NCI-H1092 treated with DMSO at 0.1 percent for 48 hours (cell line): ENCODE measurements at places on chromosomes 11 and 22.

DNA sequence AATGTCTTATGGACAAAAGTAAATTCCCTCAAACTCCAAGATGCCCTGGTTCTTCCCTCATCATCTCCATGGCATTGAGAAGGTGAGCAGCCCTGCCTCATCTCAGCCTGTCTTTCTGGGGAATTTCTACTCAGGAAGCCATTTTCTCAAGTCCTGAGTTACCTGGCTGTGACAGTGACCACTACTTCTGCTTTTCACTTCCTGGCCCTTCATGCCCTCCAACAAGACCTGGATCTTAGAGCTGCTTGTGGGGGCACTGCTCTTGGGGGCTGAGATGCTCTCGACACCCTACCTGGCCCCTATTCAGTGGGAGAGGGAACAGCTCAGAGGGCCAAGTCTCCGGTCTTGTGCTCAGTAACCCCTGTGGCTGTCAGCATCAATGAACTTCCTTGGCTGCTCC is 5.5 kb upstream of the IGSF22 start:
- DNase-seq, result no peak

GRCh38 chr11:19735157-19735908 is 22.7 kb downstream of the NAV2 start:
- peak; percentile 54 for DNase-seq

GRCh38 chr22:46010951-46011626 is 34.1 kb upstream of the WNT7B start:
- DNase-seq, result no peak

DNA sequence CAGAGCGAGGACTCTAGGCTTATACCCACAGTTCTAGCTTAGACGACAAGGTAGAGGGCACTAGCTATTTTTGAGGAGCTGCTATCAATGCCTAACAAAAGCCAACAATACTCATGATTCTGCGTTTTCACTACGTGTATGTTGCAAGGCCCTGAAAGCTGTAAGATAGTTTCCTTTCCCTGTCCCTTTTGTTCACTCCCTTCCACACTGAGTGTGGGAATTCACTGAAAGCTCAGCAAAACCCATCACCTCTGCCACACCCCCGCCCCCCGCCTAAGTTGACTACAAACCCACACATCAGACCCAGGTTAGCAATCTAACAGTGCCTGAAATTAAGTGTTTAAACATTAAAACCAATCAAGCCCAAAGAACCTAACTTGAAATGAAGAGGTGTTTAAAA is 6.2 kb upstream of the LDLRAD3 start:
- no peak for DNase-seq

DNA sequence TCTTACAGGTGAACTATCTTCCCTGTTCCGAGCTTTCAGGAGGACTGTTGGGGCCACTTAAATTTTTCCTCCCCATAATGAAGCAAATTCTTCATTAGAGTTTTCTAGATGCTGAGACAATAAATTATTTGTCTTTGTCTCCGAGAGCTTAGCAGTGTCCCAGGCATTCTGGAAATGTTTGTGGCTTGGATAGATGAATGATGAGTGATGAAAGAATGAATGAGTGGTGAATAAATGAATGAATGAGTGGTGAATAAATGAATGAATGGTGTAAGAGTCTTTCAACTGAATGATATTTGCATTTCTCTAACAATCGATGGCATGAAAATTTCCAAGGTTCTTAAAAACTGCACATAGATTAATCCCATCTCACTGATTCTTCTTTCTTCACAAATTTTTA is 52.8 kb downstream of the AHNAK start:
- no peak for DNase-seq

DNA sequence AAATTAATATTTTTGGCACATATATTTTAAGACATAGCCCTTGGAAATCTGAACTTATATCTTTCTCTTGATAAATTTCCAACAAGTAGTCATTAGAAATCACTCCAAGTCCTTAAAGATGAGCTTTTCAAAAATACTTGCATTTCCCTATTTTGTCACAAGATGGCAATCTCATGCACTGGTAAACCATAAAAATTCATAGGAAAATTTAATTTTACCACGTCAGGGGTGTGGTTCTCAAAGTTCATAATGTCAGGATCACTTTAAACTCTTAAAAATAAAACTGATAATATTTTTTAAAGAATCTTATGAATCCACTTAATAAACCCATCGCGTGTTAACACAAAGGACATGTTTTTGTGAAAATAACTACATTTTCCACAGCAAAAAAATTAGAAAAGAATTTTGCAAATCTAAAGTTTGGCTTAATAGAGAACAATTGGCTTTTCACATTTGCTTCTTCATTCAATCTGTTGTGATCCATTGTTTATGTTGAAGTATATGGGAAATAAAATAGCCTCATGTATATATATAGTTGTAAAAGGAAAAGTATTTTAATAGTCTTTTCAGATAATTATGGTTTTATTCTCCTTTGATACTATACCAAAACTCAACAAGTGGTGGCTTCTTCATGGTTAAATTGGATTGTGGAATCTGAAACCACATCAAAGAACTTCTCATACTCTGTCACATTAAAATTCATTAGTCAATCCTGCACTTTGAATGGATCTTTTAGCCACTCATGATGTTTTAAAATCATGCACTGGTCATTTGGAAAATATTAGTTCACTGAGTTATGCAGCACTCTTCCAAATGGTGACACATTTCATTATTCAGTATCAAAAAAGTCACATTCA is 169.1 kb downstream of the CADM1 start:
- DNase-seq, result peak; percentile 59

DNA sequence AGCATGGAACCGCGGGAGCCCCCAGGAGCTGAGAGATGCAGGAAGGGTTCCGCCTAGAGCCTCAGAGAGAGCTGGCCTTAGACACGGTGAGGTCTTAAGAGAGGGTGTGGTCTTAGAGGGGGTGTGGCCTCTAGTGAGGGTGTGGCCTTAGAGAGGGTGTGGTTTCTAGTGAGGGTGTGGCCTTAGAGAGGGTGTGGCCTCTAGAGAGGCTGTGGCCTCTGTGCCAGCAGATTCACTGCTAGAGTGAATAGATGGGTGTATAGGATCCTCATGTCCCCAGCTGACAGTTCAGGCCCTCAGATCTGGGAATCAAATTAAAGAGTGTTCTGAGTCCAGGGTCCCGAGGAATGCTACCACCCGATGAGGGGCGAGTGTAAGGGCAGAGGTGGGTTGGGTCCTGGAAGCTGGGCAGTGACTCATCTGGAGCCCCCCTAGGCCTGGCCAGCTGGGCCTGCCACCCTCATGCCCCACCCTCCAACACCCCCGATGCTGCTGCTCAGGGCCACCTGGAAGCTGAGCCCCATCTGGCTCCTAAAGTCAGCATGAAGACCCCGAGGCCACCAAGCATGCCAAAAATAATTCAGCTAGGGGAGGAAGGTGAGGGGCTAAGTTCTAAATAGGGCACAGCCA is 49.5 kb downstream of the IGF2 start:
- no peak for DNase-seq

DNA sequence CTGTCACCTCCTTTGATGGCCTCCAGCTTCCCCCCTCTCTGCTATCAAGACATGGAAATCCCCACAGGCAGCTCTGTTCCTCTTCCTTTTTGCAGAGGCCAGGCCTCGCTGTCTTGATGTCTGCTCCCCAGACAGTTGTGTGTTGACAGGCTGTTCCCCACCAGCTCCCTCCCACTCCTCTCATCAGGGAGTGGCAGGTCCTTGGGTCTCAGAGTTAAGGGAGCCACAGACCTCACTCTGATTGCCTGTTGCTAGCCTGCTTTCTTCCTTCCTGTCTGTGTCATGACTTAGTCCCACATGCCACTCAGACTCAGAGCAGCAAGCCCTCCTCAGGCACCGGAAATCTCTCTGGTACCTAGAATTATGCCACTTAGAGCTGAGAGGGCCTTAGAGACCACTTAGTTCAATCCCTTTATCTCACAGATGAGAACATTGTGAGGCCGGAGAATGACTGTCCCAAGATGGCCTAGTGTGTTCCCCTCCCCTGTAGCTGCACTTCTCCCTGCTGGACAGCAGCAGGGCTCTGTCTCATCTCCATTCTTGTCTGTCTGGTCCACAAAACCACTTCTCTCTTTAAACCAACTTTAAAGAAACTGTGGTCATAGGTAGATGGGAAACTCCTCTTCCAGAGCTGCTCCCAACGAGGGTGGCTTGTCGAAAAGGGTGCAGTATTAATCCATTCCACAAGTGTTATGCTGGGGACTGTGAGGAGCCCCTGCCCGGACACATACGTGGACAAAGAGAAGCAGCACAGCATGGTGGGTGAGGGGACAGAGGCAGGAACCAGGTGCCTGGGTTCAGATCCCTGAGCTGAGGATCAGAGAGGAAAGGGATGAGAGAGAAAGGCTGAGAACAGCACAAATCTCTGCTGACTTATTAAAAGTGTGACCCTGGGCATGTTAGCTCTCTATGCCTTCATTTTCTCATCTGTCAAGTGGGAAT is 4.2 kb downstream of the AMPD3 start:
- DNase-seq, result no peak

DNA sequence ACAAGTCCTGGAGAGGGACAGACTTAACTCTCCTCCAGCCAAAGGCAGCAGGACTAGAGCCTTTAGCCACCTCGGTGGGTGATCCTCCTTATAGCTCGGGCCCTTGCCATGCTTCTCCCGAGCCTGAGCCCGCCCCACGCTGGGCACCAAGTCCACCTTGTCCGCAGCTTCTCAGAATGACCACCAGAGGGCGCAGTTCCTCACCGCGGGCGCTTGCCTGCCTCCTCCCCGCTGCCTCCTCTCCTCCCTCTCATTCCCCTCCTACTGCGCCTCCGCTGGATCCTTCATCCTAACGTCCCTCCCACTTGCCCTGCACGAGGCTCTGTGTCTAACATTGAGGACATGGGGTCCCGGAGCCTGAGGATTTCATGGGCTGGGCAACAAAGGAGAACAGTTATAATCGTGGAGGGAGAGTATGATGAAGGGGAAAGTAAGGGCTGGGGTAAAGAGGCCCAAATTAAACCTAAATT is 11.3 kb upstream of the MOGAT2 start:
- DNase-seq, result peak; percentile 85

DNA sequence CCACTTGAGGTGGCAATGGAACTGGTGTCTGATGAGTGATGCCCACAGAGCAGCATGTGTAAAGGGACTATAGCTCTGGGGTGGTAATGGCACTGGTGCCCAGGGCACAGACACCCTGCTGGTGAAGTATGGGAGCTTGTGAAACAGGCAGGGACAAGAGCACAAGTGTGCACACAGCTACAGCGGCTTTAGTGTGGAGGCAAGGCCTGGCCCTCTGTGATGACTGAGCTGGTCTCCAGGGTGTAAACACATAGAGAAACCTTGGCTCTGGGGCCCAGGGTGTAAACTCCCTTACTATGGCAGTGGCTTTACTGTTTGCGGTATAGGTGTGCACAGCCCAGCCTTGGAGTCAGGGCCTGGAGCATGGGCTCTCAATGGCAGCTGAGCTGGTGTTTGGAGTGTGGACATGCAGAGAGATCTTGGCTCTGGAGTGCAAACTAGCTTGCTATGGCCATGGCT is 46.3 kb downstream of the BIRC2 start:
- DNase-seq, result no peak

GRCh38 chr11:128701086-128701485 is 7.2 kb downstream of the FLI1 start:
- DNase-seq, result no peak

DNA sequence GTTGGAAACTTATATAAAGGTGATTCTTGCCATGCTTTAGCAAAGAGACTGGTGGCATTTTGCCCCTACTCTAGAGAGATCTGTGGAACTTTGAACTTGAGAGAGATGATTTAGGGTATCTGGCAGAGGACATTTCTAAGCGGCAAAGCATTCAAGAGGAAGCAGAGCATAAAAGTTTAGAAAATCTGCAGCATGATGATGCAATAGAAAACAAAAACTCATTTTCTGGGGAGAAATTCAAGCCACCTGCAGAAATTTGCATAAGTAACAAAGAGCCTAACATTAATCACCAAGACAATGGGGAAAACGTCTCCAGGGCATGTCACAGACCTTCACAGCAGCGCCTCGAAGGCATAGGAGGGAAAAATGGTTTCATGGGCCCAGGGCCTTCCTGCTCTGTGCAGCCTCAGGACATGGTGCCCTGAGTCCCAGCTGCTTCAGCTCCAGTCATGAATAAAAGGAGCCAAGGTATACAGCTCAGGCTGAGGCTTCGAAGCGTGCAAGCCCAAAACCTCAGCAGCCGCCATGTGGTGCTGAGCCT is 83.4 kb downstream of the MRTFA start:
- DNase-seq, result no peak

DNA sequence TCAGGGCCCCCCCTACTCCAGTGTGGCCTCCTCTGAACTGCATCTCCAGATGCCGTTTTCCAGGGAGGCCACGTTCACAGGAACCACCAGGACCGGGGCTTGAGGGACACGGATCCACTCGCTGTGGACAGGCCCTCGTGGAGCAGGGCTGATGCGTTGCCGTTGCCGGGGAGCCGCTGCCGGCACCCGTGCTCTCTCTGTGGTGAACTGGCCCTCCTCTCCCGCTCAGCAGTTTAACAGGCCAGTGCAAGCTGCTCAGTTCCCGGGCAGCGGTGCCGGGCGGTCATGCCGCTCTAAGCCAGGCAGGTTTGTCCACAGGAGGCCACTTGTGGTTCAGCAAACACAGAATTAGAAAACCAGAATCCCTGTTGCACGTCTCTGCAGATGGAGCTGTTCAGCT is 301.6 kb downstream of the TBC1D22A start:
- no peak for DNase-seq

- DNase-seq, result no peak
Observed at GRCh38 chr11:69667619-69668604, 7.2 kb downstream of the LTO1 start.

- DNase-seq, result no peak
Observed at GRCh38 chr22:37336579-37336978, 54.3 kb downstream of the CYTH4 start.

GRCh38 chr22:40412441-40412840 is 42.0 kb downstream of the SGSM3 start:
- DNase-seq, result no peak

DNA sequence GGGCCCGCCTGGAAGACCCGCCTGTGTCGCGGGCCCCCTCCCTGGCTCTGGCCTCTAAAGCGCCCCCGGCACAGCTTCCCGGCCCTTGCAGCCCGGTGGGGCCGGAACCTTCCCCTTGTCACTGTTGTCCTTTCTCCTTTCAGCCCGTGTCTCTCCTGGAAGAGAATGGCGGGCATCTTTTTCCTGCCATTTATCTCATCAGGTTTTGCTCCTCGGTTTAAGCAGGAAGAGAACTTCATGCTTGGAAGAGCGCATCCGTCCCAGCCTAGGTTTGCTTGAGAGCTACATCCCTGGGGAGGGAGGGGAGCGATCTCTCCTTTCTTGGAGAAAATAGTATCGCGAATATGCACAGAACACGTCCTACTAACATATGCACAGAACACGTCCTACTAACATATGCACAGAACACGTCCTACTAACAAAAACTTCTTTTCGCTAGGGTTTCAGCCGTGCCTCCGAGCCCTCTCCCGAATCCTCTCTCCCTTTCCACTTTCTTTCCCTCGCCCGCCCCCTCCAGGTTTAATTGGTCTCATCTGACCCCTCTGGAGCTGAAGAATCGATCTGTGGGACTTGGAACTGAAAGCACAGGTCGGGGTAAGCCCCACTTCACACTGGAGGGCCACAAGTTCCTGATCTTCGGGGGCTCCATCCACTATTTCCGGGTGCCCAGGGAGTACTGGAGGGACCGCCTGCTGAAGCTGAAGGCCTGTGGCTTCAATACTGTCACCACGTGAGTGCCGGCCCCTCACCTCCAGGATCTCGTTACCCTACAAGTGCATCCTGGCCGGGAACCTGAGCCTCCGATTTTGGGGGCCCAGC is 1.2 kb downstream of the GLB1L3 start:
- no peak for DNase-seq

- DNase-seq, result no peak
Observed at GRCh38 chr22:50676180-50676636, 3.6 kb downstream of the SHANK3 start.
